ENCODE measurements at places on chromosomes 1 and 21.

DNA sequence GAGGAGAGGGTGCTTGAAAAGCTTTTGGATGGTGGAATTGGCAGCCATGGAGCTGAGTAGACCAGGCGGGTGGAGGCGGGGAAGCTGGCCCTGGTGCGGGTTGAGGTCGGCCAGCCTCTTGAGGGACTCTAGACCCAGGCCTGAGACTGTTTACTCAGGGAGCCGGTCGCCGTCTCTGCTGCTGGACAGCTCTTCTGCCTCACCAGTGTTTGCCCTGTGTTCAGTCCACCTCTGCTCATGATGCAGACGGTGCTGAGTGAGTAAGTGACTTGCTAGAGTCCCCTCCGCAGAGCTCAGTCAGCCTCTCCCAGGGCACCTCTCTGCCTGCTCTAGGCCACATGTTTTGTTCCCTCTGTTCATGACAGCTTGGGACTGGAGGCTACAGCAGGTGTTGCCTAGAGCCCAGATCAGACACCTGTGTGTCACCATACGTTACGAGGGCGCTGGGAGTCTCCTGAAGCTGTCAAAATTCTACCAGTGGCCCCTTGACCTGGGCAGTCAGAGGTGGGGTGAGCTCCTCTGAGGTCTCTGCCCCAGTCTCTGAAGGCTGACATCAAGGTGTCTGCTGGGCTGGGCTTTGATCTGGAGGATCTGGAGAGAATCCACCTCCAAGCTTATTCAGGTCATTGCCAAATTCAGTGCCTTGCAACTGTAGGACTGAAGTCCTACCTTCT is 73.5 kb upstream of the WNT4 start:
- no peak for DNase-seq

DNA sequence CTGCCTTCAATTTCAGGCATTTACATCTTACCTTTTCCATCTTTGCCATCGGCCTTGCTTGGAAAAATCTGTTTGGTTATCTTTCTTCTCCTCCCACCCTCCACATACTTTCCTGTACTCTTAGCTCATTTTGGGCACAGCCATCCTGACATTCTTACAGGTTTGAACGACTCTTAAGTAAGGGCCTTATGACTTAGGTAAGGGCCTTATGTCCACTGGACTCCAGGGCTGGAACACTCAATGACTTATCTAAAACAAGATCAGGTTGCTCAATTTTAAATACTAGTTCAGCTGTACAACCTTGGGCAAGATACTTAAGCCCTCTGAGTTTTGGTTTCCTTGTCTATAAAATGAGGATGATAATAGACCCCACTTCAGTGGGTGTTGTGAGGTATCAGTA is 40.9 kb downstream of the C1orf21 start:
- DNase-seq: no peak

DNA sequence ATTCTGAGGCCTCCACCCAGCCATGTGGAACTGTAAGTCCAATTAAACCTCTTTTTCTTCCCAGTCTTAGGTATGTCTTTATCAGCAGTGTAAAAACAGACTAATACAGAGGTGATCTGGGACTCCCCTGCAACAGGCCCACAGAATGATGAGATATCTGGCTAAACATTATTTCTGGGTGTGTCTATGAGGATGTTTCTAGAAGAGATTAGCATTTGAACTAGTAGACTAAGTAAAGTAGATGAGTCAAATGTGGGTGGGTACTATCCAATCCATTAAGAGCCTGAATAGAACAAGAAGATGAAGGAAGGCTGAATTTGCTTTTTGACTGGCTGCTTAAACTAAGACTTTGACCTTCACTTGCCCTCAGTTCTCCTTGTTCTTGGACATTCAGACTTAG is 396.5 kb upstream of the LRRC7 start:
- DNase-seq: no peak

DNA sequence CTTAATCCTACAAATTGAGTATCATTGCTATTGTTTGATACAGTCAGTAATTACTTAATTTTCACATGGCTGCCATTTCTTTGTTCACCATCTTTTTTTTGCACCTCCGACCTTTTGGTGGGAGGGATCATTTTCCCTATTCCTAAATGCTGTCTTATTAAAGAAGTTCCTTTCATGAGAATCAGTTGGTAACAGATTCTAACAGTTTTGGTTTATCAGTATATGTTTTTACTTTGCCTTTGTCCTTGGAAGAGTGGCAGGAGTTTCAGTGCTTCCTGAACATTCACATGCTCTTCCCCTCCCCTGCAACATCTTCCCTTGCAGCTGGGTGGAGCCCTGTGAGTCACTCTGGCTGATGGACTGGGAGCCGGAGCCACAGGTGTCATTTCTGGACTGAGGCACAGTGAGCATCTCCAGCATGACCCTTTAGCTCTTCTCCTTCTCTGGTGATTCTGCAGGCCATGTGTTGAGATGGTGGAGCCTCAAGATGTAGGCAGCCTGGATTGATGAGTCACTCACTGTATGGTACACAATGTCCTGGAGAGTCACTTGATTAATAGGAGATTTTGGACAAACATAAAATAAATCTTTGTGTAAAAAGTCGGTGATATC is 217.7 kb downstream of the URB2 start:
- DNase-seq: no peak

GRCh38 chr1:187121661-187122060 is 292.9 kb downstream of the PLA2G4A start:
- no peak for DNase-seq

DNA sequence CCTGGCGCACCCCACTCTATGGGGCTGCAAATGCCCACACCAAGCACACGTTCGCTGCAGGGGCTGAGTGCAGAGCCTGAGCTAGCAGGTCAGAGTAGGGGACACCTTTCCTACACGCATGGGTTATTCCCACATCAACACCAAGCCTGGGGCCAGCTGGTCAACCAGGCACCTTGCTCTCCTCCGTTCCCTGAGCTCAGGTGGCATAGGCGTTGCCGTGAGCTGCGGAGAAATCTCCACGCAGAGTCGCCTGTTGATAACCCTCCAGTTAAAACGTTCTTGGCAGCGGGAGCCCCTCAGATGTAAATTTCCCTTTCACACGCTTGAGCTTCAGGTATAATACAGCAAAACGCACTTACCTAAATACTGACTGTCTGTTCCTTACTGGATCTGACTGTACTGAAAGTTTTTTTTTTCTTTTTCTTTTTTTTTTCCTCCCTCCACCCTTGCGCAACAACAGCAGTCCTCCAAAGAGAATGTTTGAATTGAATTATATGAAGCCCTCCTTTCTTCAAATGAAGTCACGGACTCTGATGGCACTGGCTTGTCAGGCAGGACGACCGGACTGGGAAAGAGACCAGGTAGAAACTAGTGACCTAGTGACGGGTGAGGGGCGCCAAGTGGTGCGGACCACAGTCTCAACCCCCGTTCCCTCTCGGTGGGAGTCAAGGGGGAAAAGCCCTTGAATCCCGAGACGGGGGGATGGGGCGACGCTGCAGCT is 2.1 kb downstream of the BRINP3 start:
- no peak for DNase-seq

GRCh38 chr1:224114787-224115175 is 870 bp downstream of the FBXO28 start:
- DNase-seq: no peak

- DNase-seq: no peak
These were observed 36.3 kb downstream of the LRP8 start for GRCh38 chr1:53291574-53291973.

- no peak for DNase-seq
These were observed 592.3 kb upstream of the ADGRL2 start for GRCh38 chr1:81208441-81208840.

DNA sequence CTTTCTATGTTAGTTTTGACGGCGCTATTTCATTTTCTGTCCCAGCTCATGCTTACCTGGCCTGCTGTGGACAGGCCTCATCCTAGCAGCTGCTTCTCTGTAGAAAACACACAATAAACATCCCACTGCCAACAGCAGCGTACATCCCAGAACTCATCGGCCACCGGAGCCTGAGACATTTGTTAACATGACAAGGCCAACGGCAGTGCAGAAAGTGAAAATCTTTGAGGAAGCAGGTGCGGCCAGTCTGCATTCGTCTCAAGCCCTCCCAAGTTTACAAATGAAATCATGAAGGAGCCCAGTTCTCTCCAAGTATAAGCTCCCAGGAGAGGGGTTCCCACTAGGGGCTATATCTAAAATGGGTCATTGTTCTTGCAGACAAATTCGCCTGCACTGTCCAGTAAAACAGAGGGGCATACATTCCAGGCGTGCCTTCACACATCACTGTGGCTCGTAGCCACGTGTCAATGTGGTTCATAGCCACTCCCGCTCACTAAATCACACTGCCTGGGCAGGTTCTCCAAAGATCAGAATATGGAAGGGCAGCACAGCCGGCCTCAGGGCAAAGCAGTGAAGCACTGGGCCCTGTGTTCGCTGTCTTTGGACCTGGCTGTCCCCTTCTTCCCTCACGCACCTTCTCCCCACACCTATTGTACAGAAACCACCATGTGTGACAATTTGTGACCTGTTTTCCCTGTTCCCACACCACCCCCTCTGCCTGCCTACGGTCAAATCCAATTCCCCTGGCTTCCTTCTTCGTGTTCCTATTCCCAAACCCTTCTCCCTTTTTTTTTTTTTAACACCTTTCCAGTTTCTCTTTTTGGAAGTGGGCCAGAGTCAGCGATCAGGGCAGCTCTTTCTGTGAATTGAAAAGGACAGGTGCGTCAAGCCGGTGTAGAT is 27.0 kb upstream of the ABCG1 start:
- DNase-seq: no peak

GRCh38 chr1:80365359-80366021 is 1359.0 kb upstream of the ADGRL4 start:
- no peak for DNase-seq

DNA sequence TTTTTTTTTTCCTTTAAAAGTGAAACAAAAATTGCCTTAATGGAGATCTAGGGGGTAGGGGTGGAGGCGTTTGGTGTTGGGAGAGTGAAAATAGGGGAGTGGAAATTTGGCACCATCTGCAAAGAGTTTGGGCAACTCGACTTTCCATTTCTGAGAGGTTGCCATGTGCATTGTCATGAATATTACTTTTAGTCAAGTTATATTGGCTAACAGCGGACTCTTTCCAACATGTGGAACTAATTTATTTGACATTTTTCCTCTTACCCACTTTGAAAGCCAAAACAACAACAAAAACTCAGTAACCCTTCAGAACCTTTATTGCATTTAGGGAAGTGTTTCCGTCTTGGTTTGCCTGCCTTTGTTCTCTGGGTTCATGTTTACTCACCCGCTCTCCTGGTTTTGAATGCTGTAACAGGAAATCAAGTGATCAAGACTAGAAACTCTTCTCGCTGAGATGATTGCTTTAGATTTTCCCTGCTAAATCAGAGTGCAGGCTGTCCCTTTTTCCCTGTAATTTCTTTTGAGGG is 70.4 kb downstream of the CACHD1 start:
- no peak for DNase-seq

GRCh38 chr1:97938285-97938642 is 17.4 kb upstream of the DPYD start:
- no peak for DNase-seq

All from NCI-H2081 treated with DMSO at 0.1 percent for 48 hours (cell line).